ENCODE measurements at places on chromosomes 3 and 15.

GRCh38 chr3:72887705-72888545 lies at the start of gene GXYLT2:
TSS of gene GXYLT2 (plus strand) at chr3:72888046. CDS start at chr3:72888234, 188 bp downstream.
- no peak for DNase-seq

DNA sequence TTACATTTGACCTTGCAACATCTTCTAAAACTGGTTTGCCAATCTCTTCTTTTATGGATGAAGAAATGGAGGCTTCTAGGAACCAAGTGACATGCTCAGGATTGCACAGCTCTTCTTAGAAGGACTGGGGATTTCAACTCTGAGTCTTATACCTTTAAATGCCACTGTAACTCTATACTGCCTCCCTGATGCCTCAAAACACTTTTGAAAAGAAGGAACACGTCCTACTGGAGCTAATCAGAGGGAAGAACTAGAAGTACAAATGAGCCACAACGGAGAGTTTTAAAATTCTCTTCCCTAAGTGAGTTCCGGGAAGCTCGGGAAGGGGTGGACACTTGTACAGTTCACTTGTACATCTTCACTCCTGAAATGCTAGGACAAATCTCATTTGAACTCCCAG lies 949 bp upstream of the MITF start:
- no peak for DNase-seq

DNA sequence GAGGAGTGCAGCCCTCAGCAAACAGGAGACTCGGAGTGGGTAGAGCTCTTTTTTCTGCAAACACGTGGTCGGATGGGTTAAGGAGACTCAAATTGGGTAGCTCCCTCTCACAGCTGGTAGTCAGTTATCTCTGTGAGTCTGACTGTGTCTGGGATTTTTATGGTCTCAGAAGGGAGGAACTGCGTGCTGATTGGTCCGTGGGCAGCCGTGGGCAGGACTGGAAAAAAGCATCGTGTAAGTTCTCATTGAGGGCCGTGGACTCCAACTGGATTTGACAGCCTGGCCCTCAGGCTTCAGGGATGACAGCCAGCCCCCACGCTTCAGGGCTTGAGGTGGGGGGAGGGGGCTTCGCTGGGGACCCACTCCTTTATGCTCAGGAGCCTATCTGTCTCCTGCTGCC lies 463.9 kb downstream of the EPHA3 start:
- no peak for DNase-seq

DNA sequence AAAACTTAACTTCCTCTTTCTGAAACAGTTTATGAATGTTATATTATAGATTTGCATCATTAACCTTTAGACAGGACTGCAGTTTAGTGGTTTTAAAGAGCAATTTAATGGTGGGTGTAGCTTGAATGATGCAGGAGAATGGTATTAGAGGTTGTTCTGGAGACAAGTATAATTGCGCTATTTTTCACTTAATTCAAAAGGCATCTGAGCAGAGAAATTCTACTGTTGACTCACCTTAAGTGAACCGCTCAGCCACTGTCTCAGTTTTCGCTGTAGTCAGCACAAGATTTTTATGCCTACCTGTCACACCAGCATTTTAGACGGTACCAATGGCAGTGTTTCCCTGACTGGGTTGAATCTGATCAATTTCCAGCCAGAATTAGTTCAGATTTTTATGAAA lies 348.8 kb upstream of the DCBLD2 start:
- DNase-seq, result no peak

GRCh38 chr15:82810061-82810889 lies 847 bp downstream of the WHAMM start:
- peak; percentile 69 for DNase-seq

- no peak for DNase-seq
Observed at GRCh38 chr15:34665498-34666116, 82.2 kb upstream of the GOLGA8B start.

GRCh38 chr3:156424758-156425157 lies 130.2 kb downstream of the SSR3 start:
- no peak for DNase-seq

DNA sequence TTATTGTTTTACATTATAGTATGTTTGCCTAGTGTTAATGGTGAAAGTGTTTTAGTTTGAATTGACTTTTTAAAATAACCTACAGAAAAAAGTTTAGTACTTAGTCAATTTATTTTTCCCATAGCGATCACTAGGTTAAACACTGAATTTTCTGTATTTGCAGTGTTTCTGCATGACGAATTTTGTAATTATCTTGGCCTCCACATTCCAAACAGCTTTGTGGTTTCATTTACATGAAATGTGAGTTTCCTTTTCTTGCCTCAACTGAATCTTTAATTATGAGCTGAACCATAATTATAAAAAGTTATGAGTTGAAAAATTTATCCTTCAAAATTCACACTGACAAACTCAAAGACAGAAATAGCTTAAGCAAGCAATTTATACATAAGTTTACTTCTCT lies 235.5 kb downstream of the CTNNB1 start:
- no peak for DNase-seq

GRCh38 chr3:100630664-100631063 lies 21.3 kb downstream of the ADGRG7 start:
- no peak for DNase-seq

GRCh38 chr3:172145031-172145686 lies 105.8 kb downstream of the FNDC3B start:
- no peak for DNase-seq

- DNase-seq, result no peak
Observed at GRCh38 chr15:25268166-25268565, 170.7 kb downstream of the UBE3A start.

GRCh38 chr3:23376516-23377248 lies 173.6 kb downstream of the UBE2E2 start:
- no peak for DNase-seq

DNA sequence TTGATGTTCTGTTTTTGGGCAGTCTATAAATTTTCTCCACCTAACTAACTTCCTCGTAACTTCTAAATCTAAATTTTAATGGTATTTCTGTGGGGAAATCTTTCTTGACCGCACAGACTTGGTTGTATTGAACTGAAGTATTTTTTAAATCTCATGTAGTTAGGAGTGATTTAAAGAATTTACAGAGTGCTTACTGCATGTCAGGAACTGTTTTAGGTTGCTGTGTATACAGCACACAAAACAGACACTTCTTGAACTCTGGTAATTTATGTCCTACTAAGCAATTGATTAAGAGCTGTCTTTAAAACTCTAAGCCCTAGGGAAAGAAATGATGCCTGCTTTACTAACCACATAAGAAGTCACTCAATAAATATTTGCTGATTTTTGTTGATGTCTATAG lies 1350.2 kb downstream of the ZPLD1 start:
- DNase-seq, result no peak
